ENCODE measurements at places on chromosomes 2 and 18. TPM values are rescaled to one million over a fixed set of nuclear protein-coding genes. Genes with fewer than 3 reads are reported as not detected.

The ZC3H6 gene
- 8.4 TPM for polyA plus RNA-seq

The UGT1A3 gene
- not detected for polyA plus RNA-seq

The SLC5A7 gene
- 0.19 TPM for polyA plus RNA-seq

The MTIF2 gene
- 36.7 TPM for polyA plus RNA-seq

The UGT1A9 gene
- not detected for polyA plus RNA-seq

The MC4R gene
- polyA plus RNA-seq = 0.75 TPM

The STPG4 gene
- 0.17 TPM for polyA plus RNA-seq

The SIX3 gene
- polyA plus RNA-seq = not detected

The NUP35 gene
- 23.0 TPM for polyA plus RNA-seq

DNA sequence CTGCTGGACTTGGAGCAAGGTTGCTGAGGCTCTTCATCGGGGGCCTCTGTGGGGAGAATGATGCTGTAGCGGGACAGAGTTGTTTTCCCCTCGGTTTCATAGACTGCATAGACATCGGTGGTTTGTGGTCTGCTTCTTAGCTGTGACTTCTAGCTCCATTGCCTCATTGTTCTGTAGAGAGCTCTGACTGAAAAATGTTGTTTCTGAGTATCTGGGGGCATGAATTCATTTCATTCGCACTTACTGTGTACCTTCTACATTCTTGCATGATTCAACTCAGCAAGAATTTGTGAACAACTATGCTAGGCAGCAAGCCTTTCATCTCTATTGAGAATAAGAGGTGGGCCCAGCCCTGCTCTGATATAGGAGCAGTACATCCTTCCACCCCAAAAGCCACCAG, 406.8 kb downstream of the NBAS start:
- DNase-seq = no peak

GRCh38 chr2:214410918-214411554, at the start of gene VWC2L:
VWC2L (plus strand) TSS chr2:214411054; CDS start chr2:214414194, 3,140 bp downstream.
- DNase-seq = peak; percentile 63

DNA sequence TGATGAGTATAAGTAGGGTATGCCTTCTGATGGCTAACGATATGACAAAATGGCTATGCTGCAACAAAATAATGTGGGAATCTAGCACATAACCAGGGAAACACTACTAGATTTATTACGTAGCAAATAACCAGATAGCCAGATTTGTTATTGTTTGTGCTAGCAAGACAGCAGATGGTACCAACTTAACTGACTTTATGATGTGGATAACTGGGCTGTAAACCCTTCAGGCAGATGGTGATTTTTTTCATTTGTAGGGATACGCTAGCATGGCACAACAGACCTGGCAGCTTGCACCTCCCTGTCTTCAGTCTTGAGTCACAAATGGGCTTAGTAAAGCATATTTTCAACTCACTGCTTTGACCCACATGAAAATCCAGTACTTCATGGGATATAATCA, 48.7 kb downstream of the PRELID3A start:
- no peak for DNase-seq

DNA sequence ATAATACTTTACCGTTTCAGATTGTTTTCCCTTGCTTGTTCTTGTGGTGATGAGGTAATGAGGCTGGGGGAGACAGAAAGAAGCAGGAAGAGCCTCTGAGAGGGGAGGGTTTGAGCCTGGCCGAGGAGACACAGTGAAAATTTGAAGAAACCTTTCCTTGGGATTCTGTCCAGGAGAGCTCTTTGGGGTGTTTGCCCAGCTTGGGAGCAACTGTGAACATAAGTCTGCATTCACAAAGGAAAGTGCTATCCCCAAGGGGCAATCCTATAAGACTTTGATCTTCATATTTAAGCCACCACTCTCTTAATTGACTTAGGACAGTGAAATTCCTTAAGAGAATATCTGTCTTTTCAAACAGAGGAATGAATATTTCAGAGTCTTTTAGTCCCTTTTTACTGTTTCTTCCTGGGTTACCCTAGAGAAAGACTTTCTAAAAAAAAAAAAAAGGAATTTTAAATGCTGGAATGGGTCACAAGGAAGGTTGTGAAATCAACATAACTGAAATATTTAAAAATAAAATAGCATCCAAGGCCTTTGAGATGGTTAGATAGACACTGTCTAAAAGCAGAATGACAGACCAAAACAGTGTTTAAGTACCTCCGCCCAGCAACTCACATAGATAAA, 52.5 kb upstream of the STAM2 start:
- no peak for DNase-seq

DNA sequence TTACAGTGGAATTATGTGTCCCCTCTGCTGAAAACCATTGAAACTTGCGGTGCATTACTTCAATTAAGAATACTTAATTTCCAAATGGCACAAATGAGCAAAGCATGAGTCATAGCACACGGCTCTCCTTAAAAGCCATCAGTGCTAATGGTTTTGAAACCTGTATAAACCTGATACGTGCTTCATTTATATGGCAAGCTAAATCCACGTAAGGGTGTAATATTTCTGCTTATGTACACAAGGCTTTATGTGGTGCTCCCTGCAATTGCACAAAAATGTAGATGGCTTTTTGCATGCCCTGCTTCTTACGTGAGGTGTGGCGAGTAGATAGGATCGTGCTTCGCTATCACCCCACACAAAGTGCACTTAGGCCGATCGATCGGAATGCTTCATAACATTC, 840.9 kb downstream of the GALR1 start:
- no peak for DNase-seq

DNA sequence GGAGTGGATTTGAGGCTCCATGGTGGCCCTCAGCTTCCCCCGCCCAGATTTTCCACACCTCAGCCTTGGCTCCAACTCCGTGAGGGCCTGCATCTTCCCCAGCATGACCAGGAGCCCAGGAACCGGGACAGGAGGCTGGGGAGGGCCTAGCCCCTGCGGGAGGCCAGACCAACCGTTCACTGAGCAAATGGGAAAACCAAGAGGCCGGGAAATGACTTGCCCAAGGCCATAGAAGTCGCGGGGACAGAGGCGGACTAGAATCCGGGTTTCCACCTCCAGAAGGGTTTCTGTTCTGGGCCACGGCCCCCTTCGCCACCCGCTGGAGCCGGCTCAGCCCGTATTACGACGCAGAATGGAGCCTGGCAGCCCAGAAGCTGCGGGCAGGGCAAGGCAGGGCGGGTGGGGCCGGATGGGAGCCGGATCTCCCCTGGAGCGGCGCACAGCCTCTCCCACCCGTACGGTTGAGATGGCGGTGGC, 7.9 kb upstream of the CRYBA2 start:
- no peak for DNase-seq

- DNase-seq = no peak
These were observed 156.7 kb downstream of the KLHL29 start for GRCh38 chr2:23541503-23542229.

- no peak for DNase-seq
These were observed 88.7 kb downstream of the TPO start for GRCh38 chr2:1501991-1502390.

GRCh38 chr2:120779781-120780283, 44.2 kb downstream of the GLI2 start:
- DNase-seq = no peak

DNA sequence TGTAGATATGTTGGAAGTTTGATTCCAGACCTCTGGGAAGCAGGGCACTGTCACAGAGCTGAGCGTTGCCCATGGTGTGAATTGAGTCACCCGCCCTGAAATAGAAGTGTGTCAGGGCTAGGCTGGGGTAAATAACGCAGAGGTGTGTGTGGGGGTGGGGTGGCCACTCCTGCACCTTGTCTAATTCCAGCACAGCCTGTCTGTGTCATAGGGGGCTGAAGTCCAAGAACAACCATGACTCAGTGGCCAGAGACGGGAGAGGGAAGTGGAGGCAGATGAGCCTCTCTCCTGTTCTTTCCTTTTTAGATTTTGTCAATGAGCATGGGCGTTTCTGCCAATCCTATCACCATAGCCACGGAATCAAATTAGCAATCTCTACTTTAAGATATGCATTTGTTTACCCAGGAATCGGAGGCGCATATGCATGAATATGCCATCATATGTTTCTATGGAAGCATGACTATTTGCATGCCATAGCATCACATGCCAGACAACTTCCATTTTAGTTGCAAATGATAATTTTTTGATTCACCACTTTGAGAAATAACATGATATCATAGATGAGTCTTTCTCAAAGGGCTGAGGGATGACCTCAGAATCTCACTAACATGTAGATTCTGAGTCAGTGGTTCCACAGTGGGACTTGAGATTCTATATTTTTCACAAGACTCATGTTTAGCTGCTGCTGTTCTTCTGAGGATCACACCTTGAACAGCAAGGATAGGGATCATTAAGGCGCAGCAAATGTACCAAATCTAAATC, 852.9 kb downstream of the DCDC2C start:
- no peak for DNase-seq

- DNase-seq = no peak
These were observed 6.7 kb downstream of the GYPC start for GRCh38 chr2:126662621-126663020.

DNA sequence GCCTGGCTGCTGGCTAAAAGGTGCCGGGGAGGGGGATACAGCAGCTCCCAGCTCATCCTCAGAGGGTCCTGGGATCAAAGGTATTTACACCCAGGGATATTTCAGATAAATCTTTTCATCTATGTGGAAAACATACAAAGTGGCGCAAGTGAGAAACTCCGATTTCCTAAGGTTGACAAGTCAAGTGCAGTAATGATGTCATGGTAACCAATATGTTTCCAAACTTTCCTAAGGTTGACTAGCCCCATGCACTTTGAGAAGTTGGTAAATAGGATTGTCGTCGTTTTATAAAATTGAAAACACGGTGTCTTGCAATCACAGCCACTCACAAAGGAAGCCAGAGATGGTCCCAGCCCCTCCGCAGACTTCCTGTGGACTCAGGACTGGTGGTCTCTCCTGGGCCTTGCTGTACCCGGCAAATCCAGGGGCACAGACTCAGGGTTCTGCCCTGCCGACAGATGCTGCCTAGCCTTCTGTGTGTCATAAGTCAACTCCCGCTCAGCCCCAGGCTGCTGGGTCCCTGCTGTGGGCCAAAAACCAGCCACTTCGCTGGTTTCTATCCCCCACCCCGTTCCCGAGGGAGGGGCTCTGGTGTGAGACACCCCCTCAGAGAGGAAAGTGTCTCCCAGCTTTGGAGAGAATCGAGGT, 111.2 kb upstream of the PPP1CB start:
- DNase-seq = no peak

DNA sequence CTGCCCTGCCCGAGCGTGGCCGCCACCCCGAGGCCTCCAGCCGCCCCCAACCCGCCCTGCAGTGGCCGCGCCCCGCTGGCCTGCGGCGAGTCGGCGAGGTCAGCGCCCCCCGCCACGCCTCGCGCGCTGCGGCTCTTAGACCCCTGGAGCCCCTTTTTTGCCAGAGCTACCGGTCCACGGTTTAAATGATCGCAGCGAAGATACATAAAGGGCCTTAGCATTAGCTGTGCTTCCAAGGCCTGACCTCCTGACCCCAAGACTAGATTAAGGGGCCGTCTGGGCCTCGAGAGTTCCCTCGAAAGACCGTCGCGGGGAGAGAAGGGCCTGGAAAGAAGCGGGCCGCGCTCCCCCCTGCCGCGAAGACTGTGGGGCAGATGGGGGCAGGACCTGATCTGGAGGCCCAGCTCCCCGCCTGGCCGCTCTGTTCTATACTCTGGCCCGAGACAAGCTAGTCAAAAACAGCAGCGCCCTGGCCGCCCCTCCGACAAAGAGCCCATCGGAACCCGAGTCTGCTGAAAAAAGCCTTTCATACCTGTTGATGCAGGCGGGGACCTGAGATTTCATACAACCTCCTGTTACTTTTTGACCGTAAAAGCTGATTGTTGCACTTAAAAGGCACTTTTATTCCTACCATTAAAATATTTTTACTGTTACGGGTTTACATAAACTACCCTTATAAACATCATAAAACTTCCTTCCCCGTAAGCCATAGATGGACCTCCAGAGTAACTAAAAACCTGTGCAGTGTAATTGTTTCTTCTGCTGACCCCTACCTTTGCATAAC, 68.7 kb upstream of the PSMD14 start:
- DNase-seq = no peak

- DNase-seq = peak; percentile 67
These were observed 63.7 kb downstream of the COPS8 start for GRCh38 chr2:237149425-237149824.

- DNase-seq = no peak
These were observed 34.2 kb downstream of the PLCL1 start for GRCh38 chr2:197838579-197838978.

- no peak for DNase-seq
These were observed 70.0 kb downstream of the ANKRD44 start for GRCh38 chr2:197240421-197241041.

DNA sequence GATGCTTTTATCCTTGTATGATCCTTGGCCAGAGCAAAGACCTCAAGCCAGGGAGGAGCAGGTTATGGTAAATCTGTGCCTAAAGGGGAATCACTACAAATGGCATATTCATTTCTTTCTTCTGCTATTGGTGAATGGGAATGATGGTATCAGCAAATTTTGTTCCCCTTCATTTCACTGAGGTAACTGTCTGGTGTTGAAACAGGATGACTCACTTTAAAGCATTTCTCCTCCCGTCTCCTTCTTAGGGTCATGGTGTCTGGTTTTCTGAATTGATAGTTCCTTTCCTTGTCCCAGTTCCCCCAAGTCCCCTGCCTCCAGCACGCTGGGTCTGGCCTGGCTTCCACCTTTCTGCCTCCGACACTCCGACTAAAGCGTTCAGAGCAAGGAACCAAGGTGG, 109.2 kb downstream of the MREG start:
- DNase-seq = no peak

DNA sequence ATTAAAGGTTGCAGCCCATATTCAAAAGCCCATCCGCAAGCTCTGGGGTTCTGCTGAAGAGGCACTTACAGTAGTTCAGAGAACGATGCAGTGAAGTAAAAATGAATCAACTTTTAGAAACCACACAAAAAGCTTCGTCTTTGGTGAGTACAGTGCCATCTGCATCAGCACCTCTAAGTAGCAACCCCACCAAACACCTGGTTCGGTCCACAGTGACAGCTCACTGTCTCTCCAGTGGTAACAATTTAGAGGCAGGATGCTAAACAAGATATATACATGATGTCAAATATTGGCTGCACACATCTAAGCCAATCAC, 275.4 kb upstream of the TCF4 start:
- no peak for DNase-seq

DNA sequence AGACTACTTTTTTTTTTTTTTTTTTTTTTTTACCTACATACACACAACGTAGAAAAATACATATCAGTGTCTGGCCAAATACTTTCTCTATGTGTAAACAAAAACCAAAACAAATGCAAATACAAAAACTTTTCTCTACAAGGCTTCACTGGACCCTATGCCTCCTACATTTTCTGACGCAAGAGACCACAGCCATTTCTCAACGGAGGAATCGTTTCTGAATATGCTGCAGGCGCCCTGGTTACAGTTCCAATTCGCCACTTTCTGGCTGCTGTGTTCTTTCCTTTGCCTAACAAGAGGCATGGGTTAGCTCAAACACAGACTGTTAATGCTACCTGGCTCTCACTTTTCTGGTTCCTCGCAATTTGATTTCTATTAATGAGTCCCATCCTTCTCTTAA, 96.4 kb downstream of the EPB41L3 start:
- no peak for DNase-seq

DNA sequence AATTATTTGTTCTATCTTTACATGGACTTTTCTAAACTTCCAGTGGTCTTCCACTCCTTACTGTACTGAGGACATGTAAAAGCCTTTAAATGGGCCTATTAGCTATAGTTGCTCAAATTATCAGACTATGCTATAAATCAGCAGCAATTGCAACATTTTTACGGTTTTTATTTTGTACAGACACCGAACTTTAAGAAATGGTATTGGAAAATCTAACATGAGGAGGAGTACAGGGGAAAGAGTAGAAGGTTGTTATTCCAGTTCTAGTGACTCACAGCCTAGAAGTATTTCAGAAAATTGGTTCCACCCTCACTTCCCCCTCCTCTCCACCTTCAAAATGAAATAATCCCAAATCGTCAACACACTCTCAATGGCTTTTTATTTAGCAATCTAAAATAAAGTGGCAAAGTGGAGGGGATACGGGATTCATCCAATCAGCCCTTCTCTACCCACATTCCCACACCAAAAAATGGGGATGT, 1.1 kb downstream of the NCKAP1 start:
- no peak for DNase-seq
